ENCODE measurements at places on chromosomes 5 and 9.

DNA sequence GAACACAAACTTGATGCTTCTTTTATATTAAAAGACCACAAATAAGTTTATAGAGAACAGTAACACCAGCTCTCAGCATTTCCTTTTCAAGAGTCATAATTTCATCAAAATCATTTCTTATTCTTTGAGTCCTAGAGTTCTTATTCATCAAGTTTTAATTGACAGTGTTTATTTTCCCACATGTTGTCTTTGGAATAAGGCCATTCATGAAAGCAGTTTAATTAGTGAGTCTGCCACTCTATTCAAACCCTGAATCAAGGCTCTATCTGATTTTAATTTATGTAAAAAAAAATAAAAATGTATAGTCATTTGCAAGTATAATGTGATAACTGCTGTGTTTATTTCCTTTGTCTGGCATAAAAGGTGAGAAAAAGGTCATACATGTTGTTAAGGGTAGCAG is 176.7 kb downstream of the PARP8 start:
- DNase-seq = no peak

GRCh38 chr5:14405706-14406553 is 175.7 kb upstream of the OTULINL start:
- DNase-seq = no peak

DNA sequence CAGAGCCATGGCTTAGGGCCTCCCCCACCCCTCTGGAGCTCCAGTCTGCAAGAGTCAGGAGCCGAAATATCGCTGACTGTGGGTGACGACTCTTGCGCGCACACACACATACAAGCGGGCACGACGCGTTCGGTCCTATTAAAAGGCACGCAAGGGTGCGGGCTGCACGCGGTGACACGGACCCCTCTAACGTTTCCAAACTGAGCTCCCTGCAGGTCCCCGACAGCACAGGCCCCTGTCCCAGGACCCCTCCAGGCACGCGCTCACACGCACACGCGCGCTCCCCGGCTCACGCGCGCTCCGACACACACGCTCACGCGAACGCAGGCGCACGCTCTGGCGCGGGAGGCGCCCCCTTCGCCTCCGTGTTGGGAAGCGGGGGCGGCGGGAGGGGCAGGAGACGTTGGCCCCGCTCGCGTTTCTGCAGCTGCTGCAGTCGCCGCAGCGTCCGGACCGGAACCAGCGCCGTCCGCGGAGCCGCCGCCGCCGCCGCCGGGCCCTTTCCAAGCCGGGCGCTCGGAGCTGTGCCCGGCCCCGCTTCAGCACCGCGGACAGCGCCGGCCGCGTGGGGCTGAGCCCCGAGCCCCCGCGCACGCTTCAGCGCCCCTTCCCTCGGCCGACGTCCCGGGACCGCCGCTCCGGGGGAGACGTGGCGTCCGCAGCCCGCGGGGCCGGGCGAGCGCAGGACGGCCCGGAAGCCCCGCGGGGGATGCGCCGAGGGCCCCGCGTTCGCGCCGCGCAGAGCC is at the start of gene GRIN1:
GRIN1 (plus strand) TSS at position 433 of the 746 bp plus-strand sequence. CDS start 333 bp downstream, outside the sequence.
- no peak for DNase-seq

- DNase-seq = peak; percentile 94
Observed at GRCh38 chr5:33299621-33300208, 141.1 kb upstream of the TARS1 start.

GRCh38 chr5:74326571-74327338 is 313.8 kb downstream of the ENC1 start:
- DNase-seq = peak; percentile 94

DNA sequence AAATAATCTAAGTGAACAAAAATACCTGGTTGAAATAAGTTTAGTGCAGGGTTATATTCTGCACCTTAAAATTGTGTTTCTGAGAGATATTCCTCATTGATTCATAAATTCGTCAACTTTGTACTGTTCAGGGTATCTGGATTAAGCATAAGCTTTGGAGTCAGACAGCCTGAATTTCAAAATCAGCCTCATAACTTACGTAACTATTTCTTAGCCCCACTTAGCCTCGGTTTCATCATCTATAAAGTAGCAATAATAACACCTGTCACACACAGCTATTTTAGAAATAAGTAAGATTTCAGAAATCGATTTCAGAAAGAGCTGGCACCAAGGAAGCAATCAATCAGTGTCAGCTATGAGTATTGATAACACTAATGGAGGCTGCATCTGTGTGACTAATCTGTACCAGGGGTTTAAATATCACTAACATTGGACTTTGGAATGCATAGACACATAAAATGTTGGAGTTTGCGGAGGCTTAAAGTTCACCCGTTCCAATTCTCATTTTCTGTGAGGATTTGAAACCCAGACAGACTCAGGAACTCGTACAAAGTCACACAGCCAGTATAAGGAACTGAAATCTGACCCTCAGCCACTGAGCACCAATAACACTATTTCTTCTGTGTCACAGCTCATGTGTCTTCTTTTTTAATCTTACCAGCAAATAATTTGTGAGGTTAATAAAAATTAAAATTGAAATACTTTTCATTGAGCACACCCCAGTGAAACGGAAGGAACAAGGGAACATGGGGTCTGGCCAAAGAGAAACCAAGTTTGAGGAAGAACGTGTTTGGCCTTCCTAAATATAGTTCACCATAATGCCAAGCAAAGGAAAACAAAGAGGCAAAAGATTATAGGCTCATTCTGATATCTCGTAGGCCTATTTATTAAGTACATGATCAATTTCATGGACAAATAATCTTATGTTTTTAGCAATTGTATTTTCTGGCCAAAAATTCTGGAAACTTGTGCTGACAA is 194.4 kb upstream of the PTGER4 start:
- DNase-seq = peak; percentile 91

- no peak for DNase-seq
Observed at GRCh38 chr9:82600536-82601292, 462.2 kb downstream of the RASEF start.

- DNase-seq = no peak
Observed at GRCh38 chr5:176887252-176887849, 11.8 kb downstream of the HK3 start.

GRCh38 chr9:108056084-108056804 is 566.7 kb upstream of the KLF4 start:
- peak; percentile 29 for DNase-seq

GRCh38 chr5:151023047-151023615 is 2.7 kb downstream of the GPX3 start:
- no peak for DNase-seq

- peak; percentile 27 for DNase-seq
Observed at GRCh38 chr9:127887792-127888191, 10.3 kb upstream of the AK1 start.

GRCh38 chr5:67115246-67115645 is 81.4 kb downstream of the CD180 start:
- DNase-seq = no peak
